ENCODE measurements at places on chromosomes 3 and 15. TPM values are rescaled to one million over a fixed set of nuclear protein-coding genes. Genes with fewer than 3 reads are reported as not detected.

DNA sequence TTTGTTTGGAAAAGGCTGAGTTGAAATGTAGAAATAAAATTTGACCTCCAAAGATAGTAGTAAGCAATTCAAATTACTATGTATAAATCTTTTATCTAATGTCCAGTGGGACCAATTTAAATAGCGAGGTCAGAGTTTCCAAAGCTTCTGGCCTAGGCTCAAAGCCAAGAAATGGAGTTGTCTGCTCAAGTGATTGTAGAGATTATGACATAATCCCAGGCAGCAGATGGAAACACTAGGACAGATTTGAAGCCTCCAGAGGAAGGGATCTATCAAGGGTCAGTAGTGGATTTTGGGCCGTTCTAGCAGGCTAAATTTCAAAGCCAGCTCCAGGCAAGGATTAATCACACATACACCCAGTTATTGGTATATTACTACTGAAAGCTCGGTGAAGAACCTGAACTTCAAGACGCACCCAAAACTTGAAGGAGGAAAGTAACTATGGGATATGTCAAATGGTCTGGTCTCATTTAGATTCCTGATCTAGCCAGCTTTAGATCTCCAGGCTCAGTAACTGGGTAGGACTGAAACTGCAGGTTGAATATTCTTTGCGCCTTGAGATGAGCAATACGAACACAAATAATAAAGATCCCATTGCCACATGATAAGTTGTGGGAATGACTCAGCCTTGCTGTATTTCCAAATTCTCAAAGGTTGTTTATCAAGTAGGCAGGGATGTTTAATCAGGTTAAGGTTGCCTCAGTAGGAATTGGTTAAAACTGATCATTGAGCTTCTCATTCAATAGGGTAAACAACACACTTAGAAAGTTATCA lies 30.9 kb upstream of the ARRDC4 start:
- peaks cover 5% of the 10 kb centered on the region for H3K36me3 ChIP-seq
- no peak overlapping the region for H3K27ac ChIP-seq
- H3K4me1 ChIP-seq: no peaks in the 10 kb centered on the region
- no peak overlapping the region for H3K4me3 ChIP-seq
- no peak for DNase-seq

DNA sequence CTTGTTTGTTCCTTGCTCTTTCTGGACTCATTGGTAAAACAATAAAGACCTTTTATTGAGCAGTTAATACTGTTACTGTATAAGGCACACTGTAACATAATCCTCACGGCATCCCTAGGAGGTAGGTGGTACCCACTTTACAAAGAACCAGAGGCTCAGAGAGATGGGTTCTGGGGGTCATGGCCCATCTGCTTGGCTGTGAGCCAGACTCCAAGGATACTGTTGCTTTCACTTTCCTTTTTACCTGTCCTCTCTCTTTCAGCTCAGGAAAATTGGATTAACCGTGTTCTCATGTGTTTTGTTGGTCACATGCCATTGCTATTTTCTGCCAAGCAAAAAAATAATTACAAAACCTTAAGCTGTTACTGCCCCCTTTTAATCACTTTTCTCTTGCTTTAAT lies 34.8 kb upstream of the FILIP1L start:
- H3K27me3 ChIP-seq: no peaks in the 10 kb centered on the region
- DNase-seq: no peak
- no peak overlapping the region for H3K4me3 ChIP-seq

- H3K27ac ChIP-seq: no peak overlapping the region
- no peak overlapping the region for H3K4me3 ChIP-seq
- peaks cover 4% of the 10 kb centered on the region for H3K4me1 ChIP-seq
- no peak for DNase-seq
- no peaks in the 10 kb centered on the region for H3K36me3 ChIP-seq
Observed at GRCh38 chr15:74240897-74241614, 4.9 kb downstream of the CCDC33 start.

KCNMB3 gene
- 1.9 TPM for total RNA-seq

DNA sequence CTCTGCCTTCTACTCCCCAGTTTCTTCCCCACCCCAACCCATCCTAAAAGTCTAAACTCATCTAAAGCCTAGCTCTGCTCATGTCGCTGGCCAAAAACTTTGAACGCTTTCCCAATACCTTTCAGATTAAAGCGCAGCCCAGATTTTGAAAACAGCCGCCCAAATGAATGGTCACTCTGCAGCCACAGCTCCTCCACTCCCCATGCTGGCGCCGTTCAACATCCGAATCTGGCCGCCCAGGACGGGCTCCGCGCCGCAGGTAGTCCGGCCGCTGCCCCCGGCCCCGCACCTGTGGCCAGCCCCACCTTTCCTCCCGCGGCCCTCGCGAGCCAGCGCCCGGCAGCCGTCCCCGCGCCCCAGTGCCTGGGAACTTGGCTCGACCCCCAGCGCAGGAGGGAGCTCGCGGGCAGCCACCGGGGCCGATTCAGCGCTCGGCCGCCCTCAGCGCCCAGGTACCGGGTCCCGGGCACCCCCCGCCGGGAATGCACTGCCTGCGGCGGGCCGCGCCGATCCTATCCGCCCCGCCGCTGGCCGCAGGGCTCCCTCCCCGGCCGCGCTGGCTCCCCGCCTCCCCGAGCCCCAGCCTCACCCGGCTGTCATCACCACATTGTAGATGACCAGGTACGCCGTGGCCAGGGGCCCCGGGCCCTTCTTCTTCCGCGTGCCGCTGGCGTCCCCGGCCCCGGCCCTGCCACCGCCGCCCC lies 417 bp downstream of the HACD2 start:
- no peaks in the 10 kb centered on the region for H3K27me3 ChIP-seq
- DNase-seq: no peak
- H3K4me3 ChIP-seq: no peak overlapping the region
- no peaks in the 10 kb centered on the region for H3K4me1 ChIP-seq
- H3K27ac ChIP-seq: no peak overlapping the region
- H3K36me3 ChIP-seq: peaks cover 21% of the 10 kb centered on the region

SQOR gene
- total RNA-seq: not detected

GTPBP8 gene
- 29.8 TPM for total RNA-seq

DNA sequence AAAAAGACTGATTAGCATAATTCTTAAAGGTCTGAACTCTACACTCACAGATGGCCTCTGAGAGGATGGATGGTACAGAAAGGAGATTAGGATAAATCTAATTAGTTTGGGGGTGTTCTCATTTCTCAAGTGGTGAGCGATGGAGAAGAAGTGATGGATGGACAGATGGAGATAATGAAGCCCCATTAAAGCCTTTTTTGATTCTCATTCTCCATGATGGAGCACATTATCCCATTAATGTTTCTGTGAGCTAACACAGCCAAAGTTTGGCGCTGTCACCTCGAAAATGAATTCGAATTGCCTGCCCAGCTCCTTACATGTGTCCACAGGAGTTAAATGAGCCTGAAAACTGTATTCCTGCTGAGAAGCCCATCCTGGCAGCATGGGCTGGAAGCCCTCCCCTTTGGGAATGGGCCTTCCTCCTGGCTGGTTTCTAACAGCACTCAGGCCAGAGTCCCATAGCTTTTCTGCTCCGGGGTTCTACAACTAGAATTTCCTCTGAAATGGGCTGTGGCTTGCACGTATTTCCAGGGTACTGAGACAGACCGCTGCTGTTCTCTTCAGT lies 726.0 kb upstream of the CFAP20DC start:
- no peaks in the 10 kb centered on the region for H3K4me1 ChIP-seq
- no peak overlapping the region for H3K4me3 ChIP-seq
- no peak overlapping the region for H3K27ac ChIP-seq
- no peaks in the 10 kb centered on the region for H3K27me3 ChIP-seq
- no peaks in the 10 kb centered on the region for H3K36me3 ChIP-seq
- DNase-seq: no peak

DNA sequence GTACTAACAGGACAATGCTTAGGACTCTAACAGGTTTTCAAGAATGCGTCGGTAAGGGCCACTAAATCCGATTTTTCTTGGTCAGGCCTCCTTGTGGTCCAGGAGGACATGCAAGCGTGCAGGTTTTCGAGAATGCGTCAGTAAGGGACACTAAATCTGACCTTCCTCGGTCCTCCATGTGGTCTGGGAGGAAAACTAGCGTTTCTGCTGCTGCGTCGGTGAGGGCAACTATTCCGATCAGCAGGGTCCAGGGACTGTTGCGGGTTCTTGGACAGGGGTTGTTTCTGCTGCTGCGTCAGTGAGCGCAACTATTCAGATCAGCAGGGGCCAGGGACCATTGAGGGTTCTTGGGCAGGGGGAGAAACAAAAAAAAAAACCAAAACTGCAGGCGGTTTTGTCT lies 7.8 kb upstream of the UBP1 start:
- no peak for DNase-seq
- no peaks in the 10 kb centered on the region for H3K4me1 ChIP-seq
- no peaks in the 10 kb centered on the region for H3K27me3 ChIP-seq
- H3K27ac ChIP-seq: no peak overlapping the region
- peaks cover 28% of the 10 kb centered on the region for H3K36me3 ChIP-seq

All from H9 (cell line).